Islet precursor cell (in vitro differentiated cells): ENCODE measurements at places on chromosomes 3 and 15.

DNA sequence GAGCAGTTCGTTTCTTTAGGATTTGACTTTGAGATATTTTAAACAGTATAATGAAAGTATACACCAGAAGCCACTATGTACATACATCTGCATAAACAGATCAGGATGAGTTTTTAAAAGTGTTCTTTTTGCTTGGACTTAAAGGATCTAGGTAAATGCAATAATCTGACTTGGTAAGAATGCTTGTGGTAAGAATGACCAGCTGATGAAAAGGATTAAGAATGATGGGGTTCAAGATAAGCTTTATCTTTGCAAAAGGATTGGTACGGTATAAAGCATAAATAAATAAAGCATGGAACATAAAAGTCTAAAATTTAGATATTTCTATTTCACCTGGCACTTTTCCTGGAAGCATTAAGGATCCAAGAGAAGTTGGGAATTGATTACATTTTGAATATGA is 9.8 kb upstream of the MME start:
- no peak for DNase-seq

GRCh38 chr3:79517766-79518413 is 249.9 kb downstream of the ROBO1 start:
- no peak for DNase-seq

- no peak for DNase-seq
Observed at GRCh38 chr3:11304175-11304574, 32.0 kb downstream of the ATG7 start.

- peak; percentile 2 for DNase-seq
Observed at GRCh38 chr3:188939814-188940572, 231.8 kb upstream of the TPRG1 start.

DNA sequence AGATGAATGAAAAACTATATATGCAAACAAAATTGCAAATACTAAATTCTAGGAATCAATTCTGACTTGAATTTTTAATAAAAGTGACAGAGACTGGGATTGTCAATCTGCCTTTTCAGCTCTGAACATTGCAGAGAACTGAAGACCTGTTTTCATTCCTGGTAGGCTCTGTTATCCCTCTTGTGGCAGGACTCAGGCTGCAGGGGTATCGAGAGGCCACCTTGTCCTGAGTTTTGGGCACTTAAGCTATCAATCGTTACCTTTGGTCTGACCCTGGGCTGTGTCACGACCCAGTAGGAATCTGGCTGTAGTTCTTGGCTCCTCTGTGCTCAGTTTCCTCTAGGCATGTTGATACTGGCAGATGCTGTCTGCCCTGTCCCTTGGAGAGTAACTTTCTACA is 238.0 kb downstream of the CACNA2D3 start:
- peak; percentile 19 for DNase-seq

GRCh38 chr15:69504352-69505040 is 51.9 kb downstream of the RPLP1 start:
- DNase-seq = no peak

DNA sequence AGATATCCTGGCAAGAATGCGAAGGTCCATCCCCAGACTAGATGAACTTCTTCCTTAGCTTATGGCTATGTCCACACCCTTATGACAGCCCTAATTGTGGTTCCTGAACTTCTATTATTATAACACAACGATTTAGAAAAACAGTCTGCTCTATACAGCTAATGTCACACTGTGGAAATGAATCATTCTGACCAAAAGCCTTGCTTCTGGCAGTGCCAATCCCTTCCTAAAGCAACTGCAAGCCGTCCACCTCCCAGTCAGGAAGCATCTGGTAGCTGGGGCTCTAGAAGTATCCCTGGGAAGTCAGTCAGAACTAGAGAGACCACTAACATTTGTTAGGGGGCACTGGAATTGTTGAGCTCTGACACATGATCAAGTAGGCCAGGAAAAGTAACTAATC is 45.0 kb downstream of the MYO5A start:
- DNase-seq = no peak

DNA sequence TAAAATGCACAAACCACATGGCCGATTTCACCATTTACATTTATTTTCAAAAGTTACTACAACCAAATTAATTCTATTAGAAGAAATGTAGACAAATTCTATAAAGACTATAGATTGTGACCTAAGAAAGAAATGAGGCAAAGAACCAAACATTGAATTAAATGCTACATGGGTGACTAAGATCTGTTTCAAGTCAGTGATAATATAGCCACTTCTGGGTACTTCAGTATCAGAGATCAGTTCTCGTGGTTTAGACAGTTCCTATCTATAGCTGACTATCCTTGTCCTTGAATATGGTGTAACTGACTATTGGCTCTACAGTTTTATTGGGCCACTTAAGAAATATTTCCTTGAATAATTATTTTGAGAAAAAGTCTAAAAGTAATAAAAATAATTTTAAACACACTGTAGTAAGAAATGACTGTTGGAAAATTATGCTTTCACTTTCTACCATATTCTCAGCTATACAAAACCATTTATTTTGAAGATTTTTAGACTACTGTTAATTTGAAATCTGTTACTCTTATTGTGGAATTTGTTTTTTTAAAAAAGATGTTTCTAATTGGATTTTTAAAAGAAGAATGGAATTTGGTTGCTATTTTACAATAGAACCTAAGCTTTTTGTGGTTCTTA is 14.1 kb downstream of the KCNMB3 start:
- no peak for DNase-seq

DNA sequence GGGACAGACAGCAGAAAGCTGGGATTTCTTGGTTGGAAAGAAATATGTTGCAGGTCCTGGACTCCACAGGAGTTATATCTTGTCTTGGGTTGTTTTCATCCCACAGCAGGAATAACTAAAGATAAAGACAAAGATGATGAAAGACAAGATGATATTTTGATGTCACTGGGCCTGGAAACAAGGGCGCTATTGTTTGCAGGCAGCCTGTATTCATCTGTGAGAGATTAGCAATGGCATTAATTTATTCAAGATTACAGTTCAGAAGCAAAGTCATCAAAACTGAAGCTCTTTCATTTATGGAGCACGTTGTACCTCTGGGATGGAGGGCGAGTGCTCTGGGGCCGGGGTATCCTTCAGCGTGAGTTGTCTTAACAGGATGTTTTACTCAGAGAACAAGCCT is 213.8 kb downstream of the LRTM1 start:
- no peak for DNase-seq

- no peak for DNase-seq
Observed at GRCh38 chr3:26668171-26668570, 45.6 kb downstream of the LRRC3B start.

- DNase-seq = peak; percentile 61
Observed at GRCh38 chr15:85639752-85640381, 154.9 kb downstream of the KLHL25 start.

- no peak for DNase-seq
Observed at GRCh38 chr3:74288761-74289160, 325.7 kb downstream of the CNTN3 start.

DNA sequence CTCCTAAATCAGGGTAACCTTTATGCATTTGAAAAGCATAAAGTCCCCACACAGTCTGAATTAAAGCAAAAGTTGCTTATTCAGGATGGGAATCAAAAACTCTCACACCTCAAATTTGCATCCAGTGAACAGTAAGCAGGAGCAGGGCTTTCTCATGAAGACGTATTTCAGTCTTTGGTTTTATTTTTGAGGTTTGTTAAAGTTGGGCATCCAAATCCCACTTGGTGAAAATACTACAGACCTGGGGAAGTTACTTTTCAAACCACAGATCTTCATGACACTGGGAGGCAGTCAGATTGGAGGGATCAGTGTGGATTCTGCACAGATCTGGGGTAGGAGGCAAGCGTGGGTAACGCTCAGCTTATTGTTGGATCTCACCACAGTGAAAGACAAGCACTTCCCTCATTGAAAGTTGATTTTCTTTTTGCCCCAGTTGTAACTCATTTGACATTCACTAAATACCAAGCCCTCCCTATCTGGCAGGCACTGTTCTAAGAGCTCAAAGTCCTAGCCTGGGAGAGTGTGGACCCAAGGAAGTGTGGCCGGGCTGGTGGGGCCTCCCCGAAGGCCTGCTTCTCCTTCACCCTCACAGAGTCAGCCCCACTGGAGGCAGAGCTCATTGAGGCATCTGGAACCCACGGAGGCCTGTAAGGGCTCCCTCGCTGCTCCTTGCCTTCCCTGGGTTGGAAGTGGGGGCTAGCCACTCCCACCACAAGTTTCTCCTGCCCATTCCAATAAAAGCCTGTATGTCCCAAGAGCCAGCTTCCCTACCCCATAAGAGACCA is 783 bp upstream of the ISG20 start:
- no peak for DNase-seq

DNA sequence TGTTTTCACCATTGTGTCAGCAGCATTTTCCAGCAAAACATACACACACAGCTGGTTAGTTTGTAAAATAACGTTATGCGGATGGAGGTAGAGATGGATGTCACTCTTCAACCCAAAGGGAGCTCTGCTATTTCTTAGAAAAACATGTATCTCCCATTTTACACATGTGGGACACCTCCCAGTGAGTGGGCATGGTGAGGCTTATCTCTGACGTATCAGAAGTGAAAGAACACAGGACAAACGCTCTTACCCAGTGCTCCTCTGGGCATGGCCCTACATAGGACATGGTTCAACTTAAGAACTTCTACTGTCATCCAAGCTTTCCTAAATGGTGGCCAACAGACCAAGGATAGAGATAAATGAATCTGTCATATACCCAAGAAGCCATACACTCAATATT is 2.1 kb downstream of the FAM240A start:
- DNase-seq = no peak
